H1 (cell line): ENCODE measurements at places on chromosomes 3 and 15. TPM values are rescaled to one million over a fixed set of nuclear protein-coding genes. Genes with fewer than 3 reads are reported as not detected.

The XIRP1 gene
- total RNA-seq: not detected in 2 replicates

The SLC51B gene
- not detected in 2 replicates for total RNA-seq

The CCR9 gene
- total RNA-seq: not detected in 2 replicates

The COPB2 gene
- 111 and 119 TPM in 2 replicates for total RNA-seq

The PRR20G gene
- not detected in 2 replicates for total RNA-seq

The MYO5C gene
- 25.0 and 26.7 TPM in 2 replicates for total RNA-seq

The TRIM71 gene
- 293 and 296 TPM in 2 replicates for total RNA-seq

The ACTRT3 gene
- 5.9 and 7.1 TPM in 2 replicates for total RNA-seq

The CHMP2B gene
- total RNA-seq: 49.3 and 56.5 TPM in 2 replicates

The CLDN1 gene
- total RNA-seq: 3.0 and 3.1 TPM in 2 replicates

DNA sequence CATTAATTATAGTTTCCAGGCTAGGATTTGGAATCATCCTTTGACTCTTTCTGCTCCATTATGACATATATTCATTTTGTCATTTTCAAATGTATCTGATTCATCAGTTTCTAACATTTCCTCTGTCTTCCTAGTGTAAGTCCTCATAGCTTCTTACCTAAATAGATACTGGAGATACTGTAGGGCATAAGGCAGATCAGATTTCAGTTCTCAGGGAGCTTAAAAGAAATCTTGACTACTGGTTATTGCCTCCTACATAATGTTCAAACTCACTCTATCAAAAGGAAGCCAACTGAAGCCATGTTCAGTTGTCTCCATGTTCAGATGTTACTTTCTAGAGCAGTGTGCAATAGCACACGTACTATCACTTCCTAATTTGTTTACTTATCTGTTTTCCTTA lies 29.6 kb upstream of the CTDSPL2 start:
- DNase-seq: no peak

DNA sequence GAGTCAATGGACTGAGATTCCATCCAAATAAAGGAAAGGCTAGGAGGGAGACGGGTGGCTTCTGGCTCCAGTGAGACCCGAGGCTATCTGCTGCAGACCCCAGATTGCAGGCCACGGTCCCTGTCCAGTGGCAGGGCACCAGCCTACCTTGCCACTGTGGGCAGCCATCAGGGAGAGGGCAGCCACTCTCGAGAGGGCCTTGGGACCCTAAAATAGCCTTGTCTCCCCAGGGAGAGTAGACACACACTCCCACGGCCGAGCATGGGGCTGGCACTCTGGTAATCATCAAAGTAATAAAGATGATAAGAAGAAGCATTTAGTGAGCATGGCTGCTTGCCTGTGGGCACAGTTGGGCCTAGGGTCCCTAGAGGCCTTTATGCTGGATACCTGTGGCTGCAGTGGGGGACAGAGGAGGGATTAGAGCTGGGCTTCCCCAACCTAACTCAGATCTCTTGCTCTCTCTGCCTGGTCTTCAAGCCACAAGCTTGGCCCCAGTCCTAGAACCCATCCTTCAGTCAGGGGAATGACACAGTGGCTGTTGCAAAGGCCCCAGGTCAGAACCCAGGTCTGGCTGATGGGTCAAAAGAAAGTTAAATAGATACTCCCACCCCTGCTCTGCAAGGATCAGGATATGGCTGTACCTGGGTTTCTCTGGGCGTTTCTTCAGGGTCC lies 9.2 kb upstream of the VIPR1 start:
- DNase-seq: peak; percentile 30

- no peak for DNase-seq
Observed at GRCh38 chr15:73687351-73687750, 3.2 kb downstream of the CD276 start.

DNA sequence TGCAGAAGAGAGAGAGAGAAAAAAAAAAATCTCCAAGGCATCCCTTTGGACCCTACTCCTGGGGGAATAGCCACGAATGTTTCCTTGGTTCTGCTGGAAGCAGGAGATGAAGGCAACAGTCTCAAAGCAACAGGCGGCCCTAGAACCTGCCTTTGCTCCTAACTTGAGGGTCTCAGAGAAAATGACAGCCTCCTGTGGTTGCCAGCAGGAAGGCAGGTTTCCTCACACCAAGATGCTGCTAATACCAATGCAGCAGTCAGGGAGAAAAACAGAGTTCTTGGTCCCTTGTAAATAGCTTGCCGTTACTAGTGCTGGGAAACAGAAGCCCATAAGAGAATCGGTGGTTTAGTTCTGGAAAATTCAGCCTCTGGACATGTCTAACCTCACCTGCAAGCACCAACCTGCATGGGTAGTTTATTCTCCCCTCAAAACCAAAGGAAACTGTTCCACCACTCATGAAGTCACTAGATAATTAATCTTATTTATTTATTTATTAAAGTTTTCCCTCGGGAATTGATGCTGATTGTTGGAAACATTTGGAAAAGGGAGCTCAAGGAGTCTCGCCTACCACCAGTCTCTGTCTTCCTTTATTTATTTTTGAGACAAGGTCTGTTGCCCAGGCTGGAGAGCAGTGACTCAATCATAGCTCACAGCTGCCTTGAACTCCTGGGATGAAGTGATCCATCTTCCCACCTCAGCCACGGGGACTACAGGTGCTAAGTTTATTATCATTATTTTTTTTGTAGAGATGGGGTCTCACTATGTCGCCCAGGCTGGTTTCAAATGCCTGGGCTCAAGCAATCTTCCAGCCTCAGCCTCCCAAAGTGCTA lies 883 bp upstream of the FRMD4B start:
- DNase-seq: no peak

GRCh38 chr3:48727511-48727910 lies 10.5 kb upstream of the IP6K2 start:
- DNase-seq: no peak

- DNase-seq: no peak
Observed at GRCh38 chr3:103371411-103371810, 936.6 kb downstream of the ZPLD1 start.

DNA sequence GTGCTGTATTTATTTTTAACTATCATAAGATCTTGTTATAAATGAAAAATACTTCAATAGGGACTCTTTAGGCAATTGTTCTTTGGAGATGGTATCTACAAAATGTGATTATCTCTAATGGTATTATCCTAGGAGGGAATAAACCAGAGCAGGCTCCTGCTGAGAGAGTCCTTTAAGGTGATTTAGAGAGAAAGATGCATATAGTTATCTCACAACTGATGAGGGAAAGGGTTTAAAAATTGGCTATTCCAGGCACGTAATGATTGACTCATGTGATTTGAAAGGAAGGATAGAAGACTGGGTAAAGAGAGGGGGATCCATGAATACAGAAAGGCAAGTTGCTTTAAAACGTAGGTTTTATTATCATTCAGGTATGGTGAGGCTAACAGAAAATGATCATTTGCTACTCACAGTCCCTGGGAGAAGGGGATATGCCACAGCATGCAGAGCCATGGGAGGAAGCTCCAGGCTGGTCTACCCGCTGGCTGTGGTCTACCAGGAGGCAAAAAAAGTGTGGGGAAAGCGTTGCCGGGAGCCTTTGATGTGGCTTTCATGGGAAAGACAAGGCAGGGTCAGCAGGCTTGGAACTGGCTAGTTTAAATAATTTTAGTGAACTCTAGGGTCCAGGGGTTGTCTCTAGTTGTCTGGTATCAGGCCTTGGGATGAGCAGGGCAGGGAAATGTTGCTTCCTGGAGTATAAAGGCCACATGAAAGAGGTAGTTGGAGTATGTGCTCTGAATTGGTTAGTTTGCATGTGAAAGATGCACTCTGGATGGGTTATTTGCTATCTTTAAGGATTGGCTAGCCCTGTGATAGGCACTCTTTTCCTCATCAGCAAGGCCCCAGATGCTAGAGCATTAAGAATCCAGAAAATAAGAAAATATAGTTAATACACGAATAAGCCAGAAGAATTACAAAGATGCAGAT lies 798.4 kb upstream of the GRM7 start:
- no peak for DNase-seq

DNA sequence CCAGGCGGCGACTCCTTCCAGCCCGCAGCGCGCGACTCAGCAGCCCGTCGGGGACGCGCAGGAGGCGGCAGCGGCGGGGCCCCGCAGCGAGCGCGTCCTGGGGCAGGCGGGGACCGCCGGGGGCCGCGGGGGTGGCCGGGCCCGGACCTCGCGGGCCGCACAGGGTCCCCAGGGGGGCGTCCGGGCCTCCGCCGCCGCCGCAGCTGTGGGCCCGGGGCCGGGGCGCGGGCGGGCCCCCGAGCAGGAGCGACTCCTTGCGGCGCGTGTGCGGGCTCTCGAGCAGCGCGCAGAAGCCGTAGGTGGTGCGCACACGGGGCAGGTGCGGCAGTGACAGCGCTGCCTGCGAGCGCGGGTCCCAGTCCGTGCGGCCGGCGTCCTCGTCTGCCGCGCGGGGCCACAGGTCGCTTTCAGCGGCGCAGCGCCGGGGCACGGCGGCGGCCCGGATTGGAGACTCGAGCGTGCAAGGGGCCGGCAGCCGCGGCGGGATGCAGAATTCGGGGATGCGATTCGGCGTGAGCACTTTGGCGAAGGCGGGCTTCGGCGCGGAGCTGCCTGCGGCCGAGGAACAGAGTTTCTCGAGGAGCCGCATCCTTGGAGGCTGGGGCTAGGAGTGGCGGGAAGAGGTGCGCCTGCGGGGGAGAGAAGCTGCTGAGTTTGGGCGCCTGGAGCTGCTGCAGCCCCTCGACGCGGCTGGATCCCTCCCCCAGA lies 535 bp downstream of the C2CD4B start:
- DNase-seq: peak; percentile 76

DNA sequence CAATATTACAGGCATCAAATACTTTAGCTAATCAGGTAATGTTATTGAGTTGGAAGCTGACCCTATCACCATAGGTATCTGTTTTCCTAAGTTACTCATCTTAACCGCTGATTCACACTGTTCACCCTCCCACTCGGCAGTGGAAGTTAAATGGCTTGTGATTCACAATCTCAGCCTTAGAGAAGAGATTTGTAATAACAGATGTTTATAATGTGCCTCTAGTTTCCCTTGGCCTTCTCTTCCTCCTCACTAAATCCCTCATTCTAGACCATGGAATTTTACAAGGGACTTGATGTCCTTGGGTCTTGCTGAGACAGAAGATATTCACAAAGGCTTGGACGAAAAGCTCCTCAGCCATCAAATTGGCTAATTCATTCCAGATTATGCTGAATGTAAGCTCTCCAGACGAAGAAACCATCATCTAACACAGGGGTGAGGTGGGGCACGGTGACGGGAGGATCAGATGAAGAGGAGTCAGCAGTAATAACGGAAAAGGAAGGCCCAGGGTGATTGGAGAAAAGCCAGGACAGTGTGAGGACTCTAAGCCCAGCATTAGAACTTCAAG lies 931.7 kb downstream of the MCTP2 start:
- DNase-seq: no peak

DNA sequence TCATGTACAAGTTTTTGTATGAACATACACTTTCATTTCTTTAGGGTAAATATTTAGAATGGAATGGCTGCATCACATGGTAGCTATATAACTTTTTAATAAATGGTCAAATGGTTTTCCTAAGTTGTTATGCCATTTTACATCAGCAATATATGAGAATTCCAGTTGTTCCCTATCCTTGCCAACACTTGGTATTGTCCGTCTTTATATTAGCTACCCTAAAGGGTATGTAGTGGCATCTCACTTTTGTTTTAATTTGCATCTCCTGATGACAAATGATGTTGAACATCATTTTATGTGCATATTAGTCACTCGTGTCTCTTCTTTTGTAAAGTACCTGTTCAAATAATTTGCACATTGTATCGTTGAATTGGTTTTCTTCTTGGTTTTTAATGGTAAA lies 2.5 kb upstream of the MUC13 start:
- DNase-seq: no peak

DNA sequence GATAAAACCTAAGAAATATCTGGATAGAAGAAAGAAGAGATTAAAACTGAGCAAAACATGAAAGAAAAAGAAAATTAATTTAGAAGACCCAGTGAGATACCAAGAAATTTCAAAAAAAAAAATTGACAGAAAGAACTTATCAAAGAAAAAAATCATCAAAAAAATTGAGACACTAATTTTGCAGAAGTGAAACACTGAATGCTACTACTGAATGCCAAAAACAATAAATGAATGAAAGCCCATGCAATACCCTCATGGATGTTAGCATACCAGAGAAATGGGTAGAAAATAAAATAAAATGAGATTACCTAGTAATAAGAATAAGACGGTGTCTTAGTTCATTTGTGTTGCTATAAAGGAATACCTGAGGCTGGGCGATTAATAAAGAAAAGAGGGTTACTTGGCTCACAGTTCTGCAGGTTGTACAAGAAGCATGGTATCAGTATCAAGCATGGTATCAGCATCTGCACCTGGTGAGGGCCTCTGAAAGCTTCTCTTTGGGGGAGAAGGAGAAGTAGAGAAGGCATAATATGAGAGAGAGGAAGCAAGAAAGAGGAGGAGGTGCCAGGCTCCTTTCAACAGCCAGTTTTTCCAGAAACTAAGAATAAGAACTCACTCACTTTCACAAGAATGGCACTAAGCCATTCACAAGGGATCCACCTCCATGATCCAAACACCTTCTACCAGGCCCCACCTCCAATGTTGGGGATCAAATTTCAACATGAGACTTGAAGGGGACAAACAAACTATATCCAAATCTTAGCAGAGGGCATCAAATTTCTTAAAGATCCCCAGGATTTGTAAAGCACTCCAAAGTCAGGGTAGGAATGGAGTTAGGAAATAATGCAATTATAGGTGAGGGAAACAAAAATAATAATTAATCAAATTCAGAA lies 73.2 kb downstream of the BTLA start:
- no peak for DNase-seq

- no peak for DNase-seq
Observed at GRCh38 chr3:8610951-8611350, 33.6 kb downstream of the SSUH2 start.

- DNase-seq: no peak
Observed at GRCh38 chr3:88440701-88441100, 290.9 kb downstream of the C3orf38 start.

DNA sequence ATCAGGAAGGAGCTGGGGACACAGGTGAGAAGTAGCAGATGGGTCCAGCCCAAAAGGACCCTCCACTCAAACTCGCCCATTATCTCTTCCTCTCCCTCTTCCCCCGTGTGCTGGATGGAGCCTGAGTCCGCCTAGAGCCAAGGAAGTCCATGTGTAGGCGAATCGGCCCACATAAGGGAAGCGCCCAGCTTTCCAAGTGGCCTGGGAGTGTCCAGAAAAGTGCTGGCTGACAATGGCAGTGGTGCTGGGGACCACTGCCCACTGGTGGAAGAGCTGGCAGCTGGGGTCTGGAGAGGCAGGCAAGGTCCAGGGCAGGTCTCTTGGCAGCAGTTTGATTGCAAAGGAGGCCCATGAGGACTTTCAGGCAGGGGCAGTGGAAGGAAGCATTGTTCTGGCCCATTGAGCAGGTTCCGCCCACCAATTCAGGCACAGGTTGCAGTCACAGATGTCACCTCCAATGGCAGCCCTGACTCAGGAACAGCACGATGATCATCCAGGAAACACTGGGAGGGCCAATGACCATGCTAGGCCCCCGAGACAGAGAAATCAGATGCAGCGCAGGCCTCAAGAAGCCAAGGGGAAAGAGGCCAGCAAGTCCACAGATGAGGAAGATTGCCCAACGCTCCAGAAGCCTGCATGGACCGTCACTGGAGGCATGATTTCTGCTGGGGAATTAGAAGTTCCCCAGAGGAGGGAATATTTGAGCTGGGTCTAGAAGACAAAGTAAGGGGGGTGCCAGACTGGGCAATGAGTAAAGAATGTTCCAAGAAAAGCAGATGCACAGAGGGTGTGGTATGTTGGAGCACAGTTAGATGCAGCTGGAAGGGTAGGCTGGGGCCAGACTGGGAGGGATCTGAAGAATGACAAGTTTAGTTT lies 3.0 kb downstream of the MFGE8 start:
- no peak for DNase-seq

- no peak for DNase-seq
Observed at GRCh38 chr15:54776410-54776809, 420.3 kb downstream of the RSL24D1 start.
